ENCODE measurements at places on chromosomes 12 and 14.

DNA sequence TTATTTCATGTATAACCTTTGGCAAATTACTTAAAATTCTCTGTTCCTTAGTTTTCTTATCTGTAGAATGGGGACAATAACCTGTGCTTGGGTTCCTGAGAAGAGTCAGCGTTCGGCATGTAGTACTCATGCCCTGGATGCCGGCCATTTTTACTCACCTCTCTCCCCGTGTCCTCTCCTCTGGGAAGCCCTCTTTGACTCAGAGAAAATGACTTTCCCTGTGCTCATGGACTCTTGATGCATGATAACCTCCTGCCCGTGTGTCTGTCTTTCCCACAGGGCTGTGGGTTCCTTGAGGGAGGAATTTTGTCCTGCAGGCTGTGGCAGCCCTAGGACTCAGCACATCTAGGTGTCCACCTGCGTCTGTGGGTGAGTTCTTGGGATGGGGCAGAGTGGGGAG lies 5.8 kb upstream of the C1RL start:
- no peak for DNase-seq

GRCh38 chr12:101923045-101923718 lies 45.8 kb downstream of the DRAM1 start:
- no peak for DNase-seq

- no peak for DNase-seq
Observed at GRCh38 chr12:69196302-69197288, 42.8 kb upstream of the CPSF6 start.

DNA sequence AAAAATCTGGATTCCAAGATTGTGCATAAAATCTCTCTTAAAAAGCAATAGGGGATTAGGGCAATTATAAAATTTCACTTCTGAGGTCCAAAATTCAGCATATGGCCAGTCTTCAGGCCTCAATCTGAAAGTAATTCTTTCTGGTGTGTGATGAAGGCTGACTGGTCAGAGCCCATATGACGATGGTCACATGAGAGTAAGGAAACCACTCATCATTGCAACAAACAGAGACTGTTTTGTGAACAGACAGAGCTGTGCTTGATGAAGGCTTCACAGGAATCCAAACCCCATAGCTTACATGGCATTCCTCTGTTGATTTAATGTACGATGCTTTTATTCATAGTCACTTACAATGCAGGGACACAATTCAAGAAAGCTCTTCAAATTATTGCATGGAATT lies 238.1 kb downstream of the APAF1 start:
- no peak for DNase-seq

GRCh38 chr14:96792003-96792402 lies 5.2 kb upstream of the VRK1 start:
- no peak for DNase-seq

DNA sequence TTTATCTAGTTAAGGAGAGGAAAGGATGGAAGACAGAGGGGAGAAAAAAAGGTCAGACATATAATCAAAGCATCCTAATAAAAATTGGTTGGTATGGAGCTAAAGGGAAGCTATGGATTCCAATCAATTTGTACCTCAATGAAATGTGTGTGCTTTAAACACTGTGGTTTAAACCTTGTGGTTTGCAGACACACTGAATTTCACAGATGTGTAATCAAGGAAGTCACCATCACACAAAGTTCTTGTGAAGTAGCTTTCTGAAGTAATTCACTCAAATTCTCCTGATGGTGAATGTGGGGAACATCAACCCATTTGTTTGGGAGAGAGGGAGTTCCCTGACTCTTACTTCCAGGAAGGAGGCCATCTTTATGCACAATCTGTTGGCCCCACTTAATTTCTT lies 243.3 kb upstream of the KRR1 start:
- no peak for DNase-seq

GRCh38 chr12:122304924-122305323 lies 38.6 kb upstream of the VPS33A start:
- DNase-seq: no peak

DNA sequence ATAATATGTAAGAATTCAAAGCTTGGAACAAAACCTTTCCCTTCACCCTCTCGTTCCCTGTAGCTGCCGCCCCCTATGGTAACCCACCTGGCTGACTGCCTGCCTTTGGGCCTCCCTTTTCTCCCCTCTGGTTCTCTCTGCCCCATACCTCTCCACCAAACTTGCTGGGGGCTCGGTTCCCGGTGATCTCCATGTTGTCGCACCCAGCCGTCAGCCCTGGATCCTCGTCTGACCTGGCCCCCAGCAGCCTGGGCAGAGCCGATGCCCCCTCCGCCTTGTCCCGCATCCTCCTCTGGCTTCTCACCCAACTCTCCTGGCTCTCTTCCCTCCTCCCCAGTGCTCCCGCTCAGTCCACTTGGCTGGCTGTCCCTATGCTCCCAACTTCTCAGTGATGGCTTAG lies 4.5 kb downstream of the CYP46A1 start:
- DNase-seq: no peak

DNA sequence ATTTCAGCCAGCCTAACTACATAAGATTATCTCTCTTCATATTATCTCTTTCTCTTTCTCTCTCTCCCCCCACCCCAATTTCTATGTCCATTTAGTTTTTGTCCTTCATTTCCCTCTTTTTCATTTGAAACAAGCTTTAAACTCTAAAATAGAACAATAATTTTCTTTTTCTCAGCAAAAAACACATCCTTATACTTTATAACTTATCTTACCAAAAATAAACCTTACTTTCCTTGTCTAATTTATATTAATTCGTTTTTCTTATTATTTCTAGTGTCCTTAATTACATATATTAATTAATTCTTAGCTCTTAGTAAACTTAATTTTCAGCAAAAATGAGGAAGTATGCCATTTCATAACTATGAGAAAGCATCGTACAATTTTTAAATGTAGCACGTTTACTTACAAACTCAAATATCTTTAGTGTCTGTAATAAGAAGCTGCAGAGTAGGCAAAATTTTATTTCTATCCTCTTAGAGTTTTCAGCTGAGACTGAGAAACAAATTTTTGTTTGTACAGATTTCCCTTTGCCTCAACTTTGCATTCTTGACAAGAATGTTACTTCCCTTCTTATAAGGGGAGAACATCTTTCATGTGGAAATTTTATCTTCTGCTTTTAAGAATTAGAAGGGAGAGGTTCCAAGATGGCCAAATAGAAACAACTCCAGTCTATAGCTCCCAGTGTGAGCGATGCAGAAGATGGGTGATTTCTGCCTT lies 65.1 kb upstream of the ST8SIA1 start:
- DNase-seq: no peak

GRCh38 chr12:1989111-1989510 lies 15.1 kb downstream of the DCP1B start:
- DNase-seq: no peak

DNA sequence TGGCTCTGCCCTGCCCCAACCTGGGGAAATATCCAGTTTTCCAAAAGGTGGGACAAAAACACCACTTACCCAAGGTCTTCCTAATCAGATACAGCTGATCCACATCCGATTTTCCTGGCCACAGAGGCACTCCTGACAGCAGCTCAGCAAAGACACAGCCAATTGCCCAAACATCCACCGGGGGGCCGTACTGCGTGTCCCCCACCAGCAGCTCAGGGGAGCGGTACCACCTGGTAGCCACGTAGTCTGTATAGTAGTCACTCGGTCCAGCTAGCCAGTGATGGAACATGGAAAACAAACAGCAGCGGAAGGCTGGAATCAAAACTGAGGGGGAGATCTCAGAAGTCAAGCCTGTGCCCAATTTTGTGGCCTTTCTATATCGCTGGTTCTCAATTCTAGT lies 28.8 kb downstream of the DMAC2L start:
- no peak for DNase-seq

DNA sequence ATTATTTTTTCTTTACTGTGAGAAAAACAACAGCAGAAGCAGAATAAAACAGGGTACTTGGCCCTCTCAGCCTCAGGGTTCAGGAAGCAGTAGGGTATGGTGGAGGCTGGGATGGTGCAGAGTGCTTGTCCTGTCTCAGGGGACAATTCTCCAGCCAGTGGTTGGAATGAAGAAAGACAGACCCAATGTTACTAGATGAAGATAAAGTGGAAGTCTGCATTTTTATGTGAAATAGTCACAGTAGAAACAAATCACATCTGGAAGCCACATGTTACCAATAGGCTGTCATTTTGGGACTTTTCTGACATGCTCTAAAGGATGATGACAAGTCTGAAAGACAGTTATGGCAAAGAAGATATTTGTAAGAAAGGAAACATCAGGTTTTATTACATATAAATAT lies 32.3 kb downstream of the PROX2 start:
- DNase-seq: no peak

DNA sequence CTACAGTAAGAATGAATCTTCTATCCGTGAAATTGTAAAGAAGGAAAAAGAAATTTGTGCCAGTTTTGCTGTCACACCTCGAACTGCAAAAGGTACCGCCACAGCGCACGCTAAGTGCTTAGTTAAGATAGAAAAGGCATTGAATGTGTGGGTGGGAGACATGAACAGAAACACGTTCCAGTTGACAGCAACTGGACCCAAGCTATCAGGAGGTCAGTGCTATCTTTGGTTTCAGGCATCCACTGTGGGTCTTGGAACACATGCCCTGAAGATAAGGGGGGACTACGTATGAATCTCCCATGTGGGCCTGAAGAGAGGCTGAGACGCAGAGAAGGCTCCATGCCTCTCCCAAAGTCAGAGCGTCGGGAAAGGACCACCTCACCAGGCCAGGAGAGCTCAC lies 9.8 kb downstream of the IFFO1 start:
- no peak for DNase-seq

GRCh38 chr12:67239061-67239460 lies 30.1 kb upstream of the CAND1 start:
- no peak for DNase-seq

DNA sequence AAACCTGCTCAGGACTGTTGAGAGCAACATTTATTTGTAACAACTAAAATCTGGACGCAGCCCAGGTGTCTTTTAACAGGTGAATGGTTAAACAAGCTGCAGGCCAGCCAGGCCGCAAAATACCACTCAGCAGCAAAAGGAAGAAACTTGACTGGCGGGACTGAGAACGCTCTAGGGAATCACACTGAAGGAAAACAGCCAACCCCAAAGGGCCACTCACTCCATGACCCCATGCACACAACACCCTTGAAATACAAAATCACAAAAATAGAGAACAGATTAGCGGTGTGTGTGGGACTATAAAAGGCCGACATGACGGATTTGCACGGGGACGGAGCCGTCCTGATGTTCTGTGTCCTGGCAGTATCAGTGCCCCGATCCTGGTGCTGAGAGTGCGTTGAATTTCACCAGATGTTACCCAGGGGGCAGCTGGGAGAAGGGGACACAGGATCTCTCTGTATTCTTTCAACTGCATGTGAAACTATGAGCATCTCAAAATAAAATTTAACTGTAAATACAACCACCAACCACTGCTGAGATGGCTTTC lies 23.0 kb downstream of the VPS37B start:
- DNase-seq: no peak

GRCh38 chr12:109715310-109716091 lies 1.9 kb downstream of the FAM222A start:
- no peak for DNase-seq

- DNase-seq: no peak
Observed at GRCh38 chr14:54781961-54782750, 120.5 kb downstream of the GCH1 start.

- no peak for DNase-seq
Observed at GRCh38 chr14:89167705-89168104, 249.3 kb downstream of the FOXN3 start.

GRCh38 chr12:58712976-58713375 lies 207.3 kb downstream of the LRIG3 start:
- no peak for DNase-seq

GRCh38 chr14:21846227-21846885 lies 172.7 kb upstream of the OR4E1 start:
- no peak for DNase-seq

- no peak for DNase-seq
Observed at GRCh38 chr14:56886471-56887062, 76.3 kb upstream of the OTX2 start.

DNA sequence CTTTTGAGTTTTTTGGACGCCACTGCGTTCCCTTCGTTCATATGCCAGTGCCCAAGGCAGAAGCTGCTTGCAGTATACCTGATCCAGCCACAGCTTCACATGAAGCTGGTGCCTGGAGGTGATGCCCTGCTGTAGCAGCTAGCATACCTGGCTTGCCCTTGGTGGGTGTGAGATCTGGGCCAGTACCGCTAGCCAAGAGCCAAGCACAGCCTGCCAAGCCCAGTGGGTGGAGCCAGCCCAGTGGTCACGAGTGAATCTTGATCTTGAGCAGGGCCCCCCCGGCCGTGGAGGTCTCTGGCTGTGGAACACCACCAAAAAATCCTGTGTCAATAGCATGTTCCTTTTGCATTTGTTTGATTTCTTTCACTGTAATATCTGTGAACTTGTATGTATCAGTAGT lies 7.3 kb upstream of the M6PR start:
- DNase-seq: no peak

DNA sequence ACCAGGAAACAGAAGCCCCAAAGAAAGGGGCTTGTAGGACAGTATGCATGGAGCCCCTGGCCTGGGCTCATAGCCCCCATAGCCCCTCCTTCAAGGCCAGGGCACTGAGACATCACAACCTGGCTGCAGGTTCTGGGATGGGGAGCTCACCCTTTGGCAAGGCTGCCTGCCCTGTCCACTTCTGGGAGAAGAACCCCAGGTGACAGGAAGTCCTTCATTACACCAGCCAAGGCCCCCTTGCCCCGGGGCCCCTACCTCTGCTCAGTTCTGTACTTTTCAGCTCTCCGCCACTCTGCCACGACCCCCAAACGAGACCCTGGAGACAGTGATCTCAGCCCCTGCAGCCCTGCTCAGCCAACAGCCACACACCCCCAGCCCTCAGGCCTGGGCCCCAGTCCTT lies 223.2 kb upstream of the RTL1 start:
- DNase-seq: no peak

GRCh38 chr12:72323881-72324280 lies 51.7 kb downstream of the TRHDE start:
- DNase-seq: no peak

GRCh38 chr12:91180582-91181395 lies 1.8 kb downstream of the DCN start:
- peak; percentile 71 for DNase-seq

GRCh38 chr14:37819155-37820015 lies 224.0 kb downstream of the TTC6 start:
- DNase-seq: no peak

GRCh38 chr12:77891518-77892147 lies 60.9 kb downstream of the NAV3 start:
- DNase-seq: no peak

- no peak for DNase-seq
Observed at GRCh38 chr12:6932766-6933165, 5.0 kb downstream of the ATN1 start.

- DNase-seq: no peak
Observed at GRCh38 chr12:122842505-122843405, 7.5 kb downstream of the HIP1R start.

GRCh38 chr12:112087055-112087850 lies 21.3 kb downstream of the NAA25 start:
- DNase-seq: no peak

DNA sequence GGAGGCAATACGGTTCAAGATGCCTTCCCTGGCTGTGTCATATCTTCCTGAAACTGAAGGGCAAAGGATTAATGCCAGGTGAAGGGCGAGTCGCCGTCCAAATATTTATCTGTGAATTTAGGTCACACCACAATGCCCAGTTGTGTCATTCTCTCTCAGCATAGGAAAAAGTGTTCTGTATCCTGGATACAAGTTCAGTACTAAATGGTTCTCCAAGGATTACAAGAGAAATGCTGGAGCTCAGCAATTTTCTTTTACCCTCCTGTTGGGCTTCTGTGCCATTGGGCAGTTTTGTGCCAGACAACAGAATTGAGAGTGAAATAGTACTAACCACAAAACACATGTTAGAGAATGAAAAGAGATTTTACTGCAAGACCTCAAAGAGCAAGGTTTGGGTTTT lies 493.9 kb downstream of the EGLN3 start:
- DNase-seq: no peak

- no peak for DNase-seq
Observed at GRCh38 chr12:32558903-32559302, 120.2 kb upstream of the DNM1L start.
